ENCODE measurements at places on chromosomes 11 and 22. TPM values are rescaled to one million over a fixed set of nuclear protein-coding genes. Genes with fewer than 3 reads are reported as not detected.

DNA sequence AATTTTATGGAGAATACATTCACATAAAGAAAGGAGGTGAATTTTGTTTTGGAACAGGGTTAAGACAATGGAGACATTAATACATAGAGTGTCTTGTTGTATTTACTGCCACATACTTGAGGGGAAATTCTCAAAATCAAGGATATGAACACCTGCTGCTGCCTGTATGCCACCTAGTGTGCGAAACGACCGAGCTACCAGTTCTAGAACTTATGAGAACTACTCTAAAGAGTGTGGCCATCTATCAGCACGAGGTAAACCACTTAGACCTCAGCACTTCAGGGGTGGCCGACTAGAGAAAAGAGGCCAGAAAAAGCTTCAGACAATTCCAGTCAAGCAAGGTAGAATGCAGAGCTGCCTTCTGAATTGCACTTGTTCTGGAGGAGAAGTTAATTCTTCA is 1.5 kb upstream of the AGBL2 start:
- no peak for DNase-seq

DNA sequence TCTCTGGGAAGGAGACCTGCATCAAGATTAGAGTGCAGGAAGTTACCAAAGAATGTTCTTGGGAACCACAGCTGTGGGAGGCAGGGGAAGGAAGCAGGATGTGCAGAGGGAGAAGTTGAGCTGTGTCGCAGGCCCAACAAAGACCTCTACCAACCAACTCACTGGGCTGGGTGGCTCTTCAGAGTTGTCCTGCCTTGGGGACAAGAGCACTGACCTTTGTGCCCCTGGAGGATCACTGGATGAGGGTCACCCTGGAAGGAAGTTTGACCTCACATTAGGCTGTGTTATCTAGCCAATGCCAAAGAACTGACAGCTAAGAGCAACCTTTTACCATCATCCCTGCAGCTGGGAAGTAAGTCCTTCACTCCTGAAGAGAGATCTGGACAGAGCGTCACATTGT is 130.6 kb downstream of the RRAS2 start:
- DNase-seq: no peak

- DNase-seq: no peak
Observed at GRCh38 chr11:106856566-106856965, 161.7 kb downstream of the GUCY1A2 start.

- no peak for DNase-seq
Observed at GRCh38 chr22:37880668-37881440, 25.2 kb upstream of the MICALL1 start.

DNA sequence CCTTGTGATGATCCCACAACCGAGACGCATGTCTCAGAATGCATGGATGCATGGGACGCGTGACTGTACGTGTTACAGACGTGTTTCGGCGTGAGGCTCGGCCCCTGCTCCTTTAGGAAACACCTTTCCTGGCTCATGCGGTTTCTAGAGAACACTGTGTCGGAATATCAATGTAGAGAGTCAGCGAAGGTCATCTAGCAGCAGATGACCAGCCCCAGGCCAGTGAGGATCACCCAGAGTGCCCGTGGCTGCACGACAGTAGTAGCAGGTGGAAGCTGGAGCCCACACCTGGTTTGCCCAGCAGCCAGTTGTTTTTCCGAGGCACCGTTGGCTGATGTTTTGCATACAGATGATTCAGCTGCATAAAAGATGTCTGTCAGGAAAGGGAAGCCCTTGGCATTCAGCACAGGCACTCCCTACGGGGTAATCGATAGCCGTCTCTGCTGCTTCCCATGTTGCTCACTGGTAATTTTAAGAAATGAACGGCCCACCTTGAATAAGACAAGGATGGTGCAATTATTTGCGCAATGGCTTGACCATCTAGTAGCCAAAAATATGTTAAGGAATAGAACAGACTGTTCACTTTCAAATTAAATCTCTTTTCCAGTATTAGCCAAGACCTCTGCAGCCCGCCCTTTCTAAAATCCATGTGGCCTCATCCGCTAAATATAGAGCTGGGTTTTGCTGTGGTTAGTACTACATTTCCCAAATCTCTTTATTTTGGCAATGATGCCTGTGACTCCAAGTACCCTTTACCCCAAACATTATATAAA is 1.1 kb upstream of the CLTCL1 start:
- no peak for DNase-seq

DNA sequence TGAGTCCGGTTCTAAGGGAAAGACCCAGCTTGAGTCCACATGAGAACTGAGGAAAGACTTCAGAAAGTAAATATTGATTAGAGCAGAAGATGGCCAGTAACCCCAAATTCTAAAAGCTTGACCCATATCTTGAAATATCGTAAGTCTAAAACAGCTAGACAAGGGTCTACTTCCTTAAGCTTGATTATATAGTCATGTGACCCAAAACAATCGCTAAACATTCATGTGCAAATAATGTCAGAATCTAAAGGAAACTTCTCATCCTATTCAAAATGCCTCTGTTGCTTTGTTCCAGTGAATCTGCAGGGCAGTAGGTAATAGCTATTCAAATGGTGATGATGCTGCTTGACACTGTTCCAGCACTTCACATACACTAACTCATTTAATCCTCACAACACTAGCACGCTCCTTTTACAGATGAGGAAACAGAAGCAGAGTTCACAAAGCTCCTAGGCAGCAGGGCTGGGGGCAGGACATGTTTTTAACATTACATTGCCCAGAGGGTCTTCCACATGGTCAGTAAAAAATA is 52.6 kb downstream of the TCF20 start:
- DNase-seq: no peak

DNA sequence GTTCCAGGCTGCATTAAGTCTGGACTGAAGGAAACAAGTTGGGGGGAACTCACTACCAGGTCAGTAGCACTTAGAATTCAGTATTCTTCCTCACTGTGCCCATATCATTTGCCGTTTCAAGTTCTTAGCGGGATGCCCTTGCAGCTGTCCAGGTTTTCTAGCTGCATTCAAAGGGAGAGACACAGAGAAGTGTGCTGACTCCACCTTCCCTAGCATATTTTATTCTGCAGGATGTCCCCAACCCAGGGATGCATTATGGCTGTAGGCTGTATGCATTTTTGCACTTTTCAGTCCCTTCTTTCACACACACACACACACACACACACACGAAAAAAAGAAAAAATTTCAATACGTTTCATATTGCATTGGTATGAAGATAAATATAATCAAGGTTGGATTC is 35.8 kb upstream of the MAPK1 start:
- no peak for DNase-seq

GRCh38 chr11:111918390-111919256 is at the start of gene C11orf52:
Gene C11orf52, plus strand, starts transcription at chr11:111918913. Its CDS starts 60 bp downstream, at chr11:111918973.
- peak; percentile 78 for DNase-seq

DNA sequence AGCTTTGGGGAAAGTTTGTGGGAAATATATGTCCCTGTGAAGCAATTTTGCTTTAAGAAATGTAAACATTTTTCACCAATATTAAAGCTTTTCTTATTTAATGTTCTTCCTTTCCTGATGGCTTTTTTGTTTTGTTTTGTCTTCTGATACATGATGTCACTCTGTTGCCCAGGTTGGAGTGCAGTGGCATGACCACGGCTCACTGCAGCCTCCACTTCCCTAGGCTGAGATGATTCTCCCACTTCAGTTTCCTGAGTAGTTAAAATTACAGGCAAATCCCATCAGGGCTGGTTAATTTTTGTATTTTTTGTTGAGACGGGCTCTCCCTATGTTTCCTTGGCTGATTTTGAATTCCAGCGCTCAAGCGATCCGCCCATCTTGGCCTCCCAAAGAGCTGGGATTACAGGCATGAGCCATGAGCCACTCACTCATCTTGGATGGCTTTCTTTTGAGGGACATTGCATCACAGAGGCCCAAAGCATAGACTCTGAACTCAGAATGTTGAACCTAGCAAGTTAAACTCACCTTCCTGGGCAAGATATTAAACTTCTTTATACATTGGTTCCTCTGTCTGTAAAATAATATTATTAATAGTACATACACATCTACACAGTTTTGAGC is 651 bp upstream of the CARD16 start:
- no peak for DNase-seq

MTNR1B gene
- not detected for total RNA-seq

ACTN3 gene
- total RNA-seq: not detected

ASCC2 gene
- 62.6 TPM for total RNA-seq

MS4A2 gene
- total RNA-seq: not detected

Measured in Calu3 (cell line).